KG1 (cell line): ENCODE measurements at places on chromosomes 16 and 17.

GRCh38 chr17:54967621-54968261 is 713 bp downstream of the COX11 start:
- DNase-seq, result peak; percentile 58

DNA sequence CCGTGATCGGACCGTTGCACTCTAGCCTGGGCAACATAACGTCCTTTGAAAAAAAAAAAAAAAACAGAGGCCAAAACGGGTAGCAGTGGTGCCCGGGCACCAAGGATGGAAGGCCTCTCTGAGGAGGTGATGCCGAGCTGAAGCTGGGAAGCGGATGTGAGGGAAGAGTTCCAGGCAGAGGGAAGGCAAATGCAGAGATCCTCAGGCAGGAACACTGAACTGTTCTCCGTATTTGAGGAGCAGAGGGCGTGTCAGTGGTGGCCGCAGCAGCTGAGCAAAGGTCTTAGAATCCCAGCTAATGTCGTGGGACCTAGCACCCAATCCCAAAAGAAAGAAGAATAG is 656 bp upstream of the KCTD13 start:
- no peak for DNase-seq

DNA sequence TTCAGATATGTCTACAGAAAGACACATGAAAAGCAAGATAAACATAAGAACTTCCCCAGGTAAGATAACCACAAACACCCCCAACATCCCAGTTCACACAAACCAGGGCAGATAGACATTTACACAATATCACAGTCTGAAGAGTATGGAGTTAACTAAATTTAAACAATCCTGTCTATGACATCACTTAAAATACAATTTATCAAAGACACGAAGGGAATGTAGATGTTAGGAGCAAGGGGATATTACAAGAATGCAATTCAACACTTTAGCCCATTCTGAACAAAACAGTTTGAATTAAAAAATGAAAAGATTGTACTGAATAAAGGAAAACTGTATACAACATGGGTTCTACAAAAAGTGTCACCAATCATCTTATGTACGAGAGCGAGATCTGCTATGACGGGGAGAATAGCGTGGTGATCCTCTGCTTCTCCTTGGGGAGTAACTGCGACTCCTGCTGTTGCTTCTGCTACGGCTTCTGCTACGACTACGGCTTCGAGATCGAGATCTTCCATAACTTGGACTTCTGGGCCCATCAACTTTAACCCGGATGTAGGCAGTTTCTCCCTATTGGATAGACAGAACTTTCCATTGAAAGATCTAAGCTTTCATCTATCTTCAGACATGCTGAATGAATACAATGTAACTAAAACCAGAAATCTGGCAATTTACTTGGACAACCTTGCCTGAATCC is 1.9 kb downstream of the SRSF1 start:
- DNase-seq, result no peak

- DNase-seq, result no peak
Measured at GRCh38 chr17:32021615-32021955, 14.4 kb downstream of the LRRC37B start.

DNA sequence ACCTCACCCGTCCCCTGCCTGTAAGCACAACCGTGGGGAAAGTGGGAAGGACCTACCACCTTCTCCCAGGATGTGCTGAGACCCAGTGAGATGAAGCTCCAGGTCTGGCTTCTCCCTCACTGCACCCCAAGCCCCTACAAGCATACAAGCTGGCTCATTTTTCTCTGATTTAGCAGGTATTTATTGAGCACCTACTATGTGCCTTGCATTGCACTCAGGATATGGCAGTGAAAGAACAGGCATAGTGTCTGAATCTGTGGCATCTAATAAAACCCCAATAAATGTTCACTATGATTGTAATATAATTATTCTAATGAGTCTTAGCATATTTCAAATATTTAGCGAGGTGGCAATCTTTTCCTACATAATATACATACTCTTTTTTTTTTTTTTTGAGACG is 84.5 kb downstream of the LITAF start:
- DNase-seq, result no peak

GRCh38 chr17:36907407-36907806 is 29.9 kb upstream of the LHX1 start:
- DNase-seq, result no peak

DNA sequence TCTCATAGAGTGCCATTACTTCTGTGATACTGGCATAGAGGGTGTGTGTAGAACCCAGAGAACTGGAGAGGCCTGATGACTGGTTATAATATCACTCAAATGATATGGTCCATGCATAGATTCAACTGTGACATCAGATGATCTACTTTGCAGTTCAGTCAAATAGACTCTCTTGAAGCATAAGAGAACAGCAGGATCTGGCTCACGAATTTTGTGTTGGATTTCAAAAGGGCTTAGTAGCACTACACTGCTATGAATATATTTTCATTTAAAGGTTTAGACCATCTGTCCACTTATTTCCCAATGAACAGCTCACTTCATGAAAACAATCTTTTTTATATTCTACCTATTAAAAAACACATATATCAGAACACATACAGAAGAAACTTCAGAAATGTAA is 119.7 kb downstream of the KIF2B start:
- DNase-seq, result no peak

DNA sequence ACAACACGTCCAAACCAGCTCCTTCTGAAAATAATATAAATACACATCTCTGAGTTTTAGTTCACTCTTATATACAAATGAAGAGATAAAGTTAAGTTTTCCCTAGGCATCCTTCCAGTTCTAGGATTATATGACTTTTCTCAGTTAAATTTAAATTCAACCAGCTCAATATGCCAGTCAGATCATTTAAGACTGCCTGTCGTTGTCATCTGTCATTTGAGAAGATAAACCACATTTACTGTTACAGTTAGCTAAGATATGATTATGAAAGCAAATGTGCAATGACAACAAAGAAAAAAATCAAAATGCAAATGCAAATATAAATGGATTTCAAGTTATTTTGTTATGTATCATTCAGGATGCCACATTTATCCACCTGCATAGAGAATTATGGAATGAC is 671.7 kb upstream of the GOT2 start:
- DNase-seq, result no peak

GRCh38 chr17:48621410-48622392 is 4.5 kb downstream of the HOXB9 start:
- no peak for DNase-seq

GRCh38 chr16:27217256-27217655 is 13.9 kb downstream of the KDM8 start:
- DNase-seq, result no peak

- no peak for DNase-seq
Measured at GRCh38 chr17:55903028-55903690, 152.3 kb downstream of the PCTP start.
